ENCODE measurements at places on chromosomes 16 and 17.

DNA sequence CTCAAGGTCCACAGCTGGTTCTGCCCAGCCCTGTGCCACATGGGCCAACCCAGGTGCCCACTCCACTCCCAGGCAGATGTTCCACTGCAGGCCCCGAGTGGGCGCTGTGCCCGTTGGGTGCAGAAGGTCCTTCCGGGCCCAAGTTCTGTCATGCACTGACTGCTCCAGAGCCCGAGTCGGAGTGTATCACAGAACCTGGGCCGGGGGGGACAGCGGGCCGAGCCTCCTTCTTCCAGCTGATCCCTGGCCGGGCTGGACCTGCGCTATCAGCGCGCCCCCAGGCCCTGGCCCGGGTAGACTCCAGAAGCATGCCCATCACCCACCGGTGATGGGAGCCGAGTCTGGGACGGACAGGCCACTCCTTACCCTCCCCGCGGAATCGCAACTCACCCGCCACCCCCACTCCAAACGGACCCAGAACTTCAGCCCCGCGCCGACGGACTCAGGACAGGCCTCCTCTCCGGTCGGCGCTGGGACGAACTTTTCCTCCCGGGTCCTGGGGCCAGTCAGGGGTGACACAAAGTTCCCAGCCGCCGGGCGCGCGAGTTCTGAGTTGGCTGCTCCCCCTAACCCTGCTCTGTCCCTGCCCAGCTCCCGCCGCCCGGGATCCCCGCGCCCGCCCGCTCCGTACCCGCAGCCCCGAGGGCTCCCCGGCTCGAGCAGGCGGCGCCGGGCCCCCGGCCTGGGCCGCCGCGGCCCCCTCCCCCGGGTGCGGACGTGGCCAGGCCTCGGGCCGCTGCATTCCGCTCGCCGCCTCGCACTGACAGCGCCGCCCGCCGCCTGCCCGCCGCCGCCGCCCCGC is at the start of gene COPZ2:
Gene COPZ2, minus strand, starts transcription at position 762 of the 802 bp plus-strand sequence. Its CDS starts 20 bp downstream, at position 742.
- no peak for DNase-seq

GRCh38 chr17:64200080-64201032 is 62.7 kb downstream of the TEX2 start:
- DNase-seq, result no peak

DNA sequence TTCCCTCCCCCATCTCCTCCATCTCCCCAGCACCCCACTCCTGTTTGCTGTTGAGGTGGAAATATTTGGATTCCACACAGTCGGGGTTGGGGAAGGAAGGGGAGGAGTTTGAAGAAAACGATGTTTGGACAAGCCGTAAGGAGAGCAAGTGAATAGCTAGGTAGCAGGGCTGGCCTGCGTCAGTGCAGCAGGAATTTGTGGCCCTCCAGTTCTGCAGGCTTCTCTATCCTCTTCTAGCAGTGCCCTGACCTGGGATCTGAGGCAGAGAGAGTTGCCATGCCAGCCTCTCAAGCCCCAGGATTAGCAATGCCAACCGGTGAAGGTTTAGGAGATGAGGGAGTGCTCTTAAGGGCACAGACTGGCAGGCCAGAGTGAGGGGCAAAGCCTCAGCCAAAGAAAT is 12.5 kb downstream of the TLCD2 start:
- DNase-seq, result no peak

GRCh38 chr17:5416901-5417300 is 2.6 kb downstream of the NUP88 start:
- no peak for DNase-seq

GRCh38 chr17:31393749-31394146 is 2.3 kb downstream of the RAB11FIP4 start:
- no peak for DNase-seq

DNA sequence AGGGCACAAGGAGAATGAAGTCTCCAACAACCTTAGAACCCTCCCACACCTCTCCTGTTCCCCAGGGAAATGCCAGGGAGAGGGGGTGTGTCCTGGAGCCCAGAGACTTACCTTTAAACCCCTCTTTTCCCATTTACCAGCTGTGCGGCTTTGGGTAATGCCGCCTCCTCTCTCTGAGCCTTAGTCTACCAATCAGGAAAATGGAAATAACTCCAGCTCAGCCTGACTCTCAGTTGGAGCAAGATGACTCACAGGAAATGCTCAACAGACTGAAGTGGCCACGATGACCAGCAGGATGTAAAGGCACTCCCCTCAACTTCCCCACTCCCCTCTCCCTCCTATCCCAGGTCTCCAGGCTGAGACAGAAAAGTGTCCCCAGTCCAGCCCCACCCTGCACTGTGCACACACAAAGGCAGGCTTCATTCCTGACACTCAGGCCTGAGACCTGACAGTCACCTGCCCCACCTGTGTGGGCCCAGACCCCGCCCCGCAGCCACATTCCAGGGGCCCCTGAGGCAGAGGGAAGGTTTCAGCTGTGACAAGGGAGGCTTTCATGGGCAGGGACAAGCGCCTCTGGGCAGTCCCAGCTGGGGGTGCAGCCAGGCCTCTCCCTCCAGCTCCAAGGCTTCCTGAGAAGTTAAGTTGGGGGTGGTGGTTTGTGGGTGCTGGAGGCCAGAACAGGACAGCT is 3.0 kb upstream of the KRT15 start:
- DNase-seq, result peak; percentile 89

DNA sequence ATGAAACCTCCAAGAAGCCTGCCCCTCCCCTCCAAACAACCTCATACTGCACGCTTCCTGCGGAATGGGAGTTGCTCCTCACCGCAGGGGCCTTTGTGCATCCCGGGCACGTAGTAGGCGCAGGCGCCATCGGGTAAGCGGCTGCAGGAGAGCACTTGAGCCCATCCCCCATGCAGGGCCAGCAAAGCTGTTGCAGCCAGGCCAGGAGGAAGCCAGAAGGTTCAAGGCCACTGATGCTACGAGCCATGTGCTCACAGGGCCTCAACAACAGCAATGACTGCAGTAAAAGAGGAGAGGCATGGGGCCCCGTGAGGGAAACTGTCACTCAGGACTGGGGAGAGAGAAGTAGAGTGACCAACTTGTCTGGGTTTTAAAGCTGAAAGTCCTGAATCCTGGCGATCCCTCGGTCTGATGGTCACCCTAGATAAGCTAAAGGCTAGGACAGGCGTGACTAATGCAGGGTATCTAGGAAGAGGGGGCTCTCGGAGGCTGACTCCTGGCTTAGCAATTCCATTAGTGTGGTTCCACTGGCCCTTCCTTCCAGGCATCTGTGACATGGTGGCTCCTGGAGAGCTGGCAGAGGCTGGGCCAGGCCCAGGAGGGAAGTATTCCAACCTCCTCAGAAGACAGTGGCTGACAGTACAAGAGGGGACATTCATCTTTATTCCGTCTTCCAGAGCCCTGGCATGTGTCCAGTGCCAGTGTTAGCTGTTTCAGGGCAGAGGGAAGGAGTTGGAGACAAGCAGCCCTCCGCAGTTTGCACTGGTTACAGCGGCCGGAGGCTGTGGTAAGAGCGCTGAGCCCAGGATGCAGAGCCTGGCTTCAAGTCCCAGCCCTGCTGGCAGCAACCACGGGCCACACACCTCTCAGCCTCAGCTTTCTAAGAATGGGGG is 20.8 kb downstream of the GOSR2 start:
- peak; percentile 3 for DNase-seq

DNA sequence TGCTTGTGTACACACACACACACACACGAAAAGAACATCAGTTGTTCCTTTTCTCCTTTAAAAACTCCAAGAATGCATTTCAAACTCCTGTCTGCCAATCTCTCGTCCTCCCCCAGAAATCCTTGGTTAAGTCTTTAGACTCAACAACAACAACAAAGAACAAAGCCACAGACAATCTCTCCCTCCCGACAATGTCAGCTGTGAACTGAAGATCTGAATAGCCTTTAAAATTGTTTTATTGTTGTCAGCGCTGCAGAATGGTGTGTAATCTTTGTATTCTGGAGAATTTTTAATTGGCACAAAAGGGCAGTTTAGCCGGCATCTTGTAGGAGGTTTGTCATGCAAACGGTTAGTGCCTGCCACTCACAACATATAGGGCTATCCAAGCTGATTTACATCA is 219.5 kb downstream of the MSI2 start:
- DNase-seq, result no peak

GRCh38 chr16:73202161-73202729 is 154.3 kb upstream of the ZFHX3 start:
- DNase-seq, result no peak

- no peak for DNase-seq
Observed at GRCh38 chr17:72763981-72764380, 328.5 kb downstream of the SLC39A11 start.

- DNase-seq, result no peak
Observed at GRCh38 chr17:75341784-75342486, 52.7 kb upstream of the SLC25A19 start.
